Esophagus mucosa (tissue), 1 donor: ENCODE measurements at places on chromosomes 1 and 21.

- no peak for ATAC-seq
These were observed 243.2 kb downstream of the NCAM2 start for GRCh38 chr21:21241391-21241790.

DNA sequence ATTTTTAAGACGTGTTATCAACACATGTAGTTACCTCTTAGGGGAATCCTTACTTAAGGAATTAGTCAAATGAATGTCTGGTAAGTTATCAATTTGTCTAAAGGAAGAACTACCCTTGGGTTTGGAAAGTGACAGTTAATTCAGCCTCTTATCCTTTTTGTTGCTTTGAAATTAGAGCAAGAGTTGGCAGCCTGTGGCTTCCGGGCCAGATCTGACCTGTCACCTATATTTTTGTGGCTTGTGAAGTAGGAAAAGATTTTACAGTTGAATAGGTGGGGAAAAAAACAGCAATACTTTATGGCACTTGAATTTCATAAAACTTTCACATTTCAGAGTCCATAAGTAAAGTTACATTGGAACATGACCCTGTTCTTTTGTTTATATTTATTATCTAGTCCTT, 5.5 kb downstream of the MRPS6 start:
- ATAC-seq = no peak

GRCh38 chr1:242525360-242525722, 844 bp upstream of the PLD5 start:
- no peak for ATAC-seq

GRCh38 chr1:80882553-80882952, 918.2 kb upstream of the ADGRL2 start:
- no peak for ATAC-seq

GRCh38 chr1:35120458-35121133, 41.4 kb downstream of the ZMYM1 start:
- ATAC-seq = peak; percentile 25

DNA sequence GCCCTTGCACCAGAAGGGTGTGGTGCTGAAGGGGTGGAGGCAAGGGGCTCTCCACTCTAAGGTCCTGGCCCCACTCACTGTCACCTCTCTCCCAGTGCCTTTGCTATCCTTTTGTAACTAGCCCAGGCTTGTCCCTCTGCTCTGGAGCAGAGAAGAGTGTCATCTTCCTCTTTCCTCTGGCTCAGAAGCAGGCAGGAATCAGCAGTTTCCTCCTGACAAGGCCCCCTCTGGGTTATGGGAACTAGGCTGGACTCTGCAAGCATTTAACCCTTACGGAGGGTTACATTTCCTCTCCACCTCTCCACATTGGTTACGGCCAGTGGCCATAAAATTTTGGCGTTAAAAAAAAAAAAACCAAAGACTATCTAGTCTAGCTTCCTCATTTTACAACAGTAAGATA, 30.4 kb downstream of the PLXNA2 start:
- ATAC-seq = no peak

DNA sequence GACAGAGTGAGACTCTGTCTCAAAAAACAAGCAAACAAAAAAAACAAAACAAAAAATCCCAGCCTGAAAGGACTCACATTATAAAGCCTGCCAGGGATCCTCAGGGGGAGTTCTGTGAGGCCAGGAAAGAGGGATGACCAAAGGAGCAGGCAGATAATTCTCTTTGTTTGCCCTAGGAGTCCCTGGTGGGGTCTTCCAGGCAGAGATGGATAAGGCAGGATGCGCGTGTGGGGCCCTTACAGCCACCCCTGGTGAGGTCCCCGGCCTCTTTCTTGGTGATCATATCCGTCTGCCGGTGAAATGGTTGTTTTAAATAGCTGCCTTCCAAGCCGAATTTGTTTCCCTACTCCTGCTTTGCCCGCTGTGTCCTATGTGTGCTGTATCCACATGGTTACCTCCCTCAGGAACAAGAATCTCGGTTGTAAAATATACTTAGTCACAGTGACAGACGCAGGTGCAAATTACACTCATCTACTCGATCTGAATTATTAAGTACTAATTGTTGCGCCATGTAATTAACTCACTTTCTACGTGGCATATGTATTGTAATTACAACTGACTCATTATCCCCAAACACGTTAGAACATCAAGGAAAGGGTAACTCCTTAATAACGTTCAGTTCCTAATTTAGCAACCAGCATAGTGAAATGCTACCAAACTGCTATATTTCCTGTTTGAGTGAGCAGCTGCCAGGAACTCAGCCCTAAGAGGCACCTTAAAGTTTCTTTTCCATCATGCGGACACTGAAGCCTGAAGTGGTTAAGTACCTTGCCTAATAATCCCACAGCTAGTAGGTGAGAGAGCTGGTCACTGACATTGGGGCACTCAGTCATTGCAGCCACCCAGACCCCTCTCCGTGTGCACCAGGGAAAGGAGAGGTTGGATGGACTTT, 106.4 kb downstream of the ZSCAN20 start:
- peak; percentile 77 for ATAC-seq

DNA sequence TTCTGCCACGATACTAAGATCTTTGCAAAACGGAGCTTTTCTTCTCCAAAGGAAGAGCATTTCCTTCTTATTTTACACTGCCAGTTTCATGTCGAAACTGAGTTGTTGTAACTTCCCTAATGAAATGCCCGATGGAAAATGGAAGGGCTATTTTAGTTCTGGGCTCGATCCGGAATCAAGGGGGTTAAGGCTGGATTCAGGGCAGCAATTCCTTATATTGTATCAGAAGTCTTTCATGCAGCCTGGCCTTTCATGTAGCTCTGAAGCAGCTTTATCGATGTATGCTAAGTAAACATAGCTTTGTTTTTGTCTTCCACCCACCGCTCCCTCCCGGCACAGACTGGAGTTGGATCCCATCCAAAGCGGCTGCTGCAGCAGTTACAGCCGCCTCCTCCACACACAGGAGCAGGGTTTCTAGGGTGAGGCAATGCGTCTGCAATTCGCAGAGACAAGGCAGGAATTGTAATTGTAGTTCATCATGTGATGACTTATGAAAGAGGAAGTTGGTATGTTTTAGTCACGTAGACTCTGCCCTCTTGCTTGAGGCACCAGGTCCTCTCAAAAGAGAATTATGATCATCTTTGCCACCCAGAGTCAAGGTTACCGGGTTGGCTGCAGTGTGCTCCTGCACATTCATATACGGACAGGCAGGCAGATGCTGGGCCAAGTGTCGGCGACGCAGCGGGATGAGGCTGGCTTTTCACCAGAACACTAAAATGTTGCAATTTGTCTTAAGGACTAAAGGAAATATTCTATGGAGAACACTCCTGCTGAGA, 2.6 kb upstream of the IRF2BP2 start:
- ATAC-seq = peak; percentile 59

GRCh38 chr1:85573322-85573721, 7.2 kb upstream of the CCN1 start:
- no peak for ATAC-seq

GRCh38 chr1:6581561-6582305, 1.9 kb downstream of the ZBTB48 start:
- peak; percentile 27 for ATAC-seq

DNA sequence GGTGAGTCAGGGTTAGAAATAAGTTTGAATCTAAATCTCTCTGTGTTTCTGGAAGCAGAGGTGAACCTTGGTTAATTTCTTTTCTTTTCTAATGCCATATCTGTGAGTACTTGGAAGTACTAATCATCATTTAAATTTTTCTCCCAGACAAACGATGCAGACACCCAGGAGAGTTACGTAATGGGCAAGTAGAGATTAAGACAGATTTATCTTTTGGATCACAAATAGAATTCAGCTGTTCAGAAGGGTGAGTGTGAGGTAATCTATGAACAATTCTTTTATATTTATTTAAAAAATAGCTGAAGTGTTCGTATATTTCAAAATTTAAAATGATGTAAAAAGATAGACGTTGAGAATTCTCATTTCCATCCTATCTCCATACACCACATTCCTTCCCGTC, 11.2 kb downstream of the C4BPA start:
- no peak for ATAC-seq

DNA sequence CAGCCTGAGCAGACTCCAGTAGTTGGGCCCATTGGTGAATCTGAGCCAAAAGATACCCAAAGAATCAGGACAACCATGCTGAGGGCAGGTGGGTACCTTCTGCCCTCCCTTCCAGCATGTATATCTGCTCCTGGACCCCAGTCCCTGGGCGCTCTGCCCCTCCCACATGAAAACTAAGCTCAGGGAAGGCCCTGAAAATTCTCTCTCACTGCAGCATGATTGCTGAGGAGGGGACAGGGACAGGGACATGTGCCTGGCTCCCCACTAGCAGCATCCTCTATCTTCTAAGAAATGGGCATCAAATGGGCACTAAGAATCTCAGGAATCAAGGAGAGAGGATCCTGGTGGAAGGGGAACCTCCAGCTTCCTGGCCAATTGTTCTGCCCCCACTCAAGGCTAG, 446.0 kb downstream of the MATN1 start:
- ATAC-seq = no peak

GRCh38 chr21:33942426-33942825, 26.8 kb upstream of the ATP5PO start:
- no peak for ATAC-seq

DNA sequence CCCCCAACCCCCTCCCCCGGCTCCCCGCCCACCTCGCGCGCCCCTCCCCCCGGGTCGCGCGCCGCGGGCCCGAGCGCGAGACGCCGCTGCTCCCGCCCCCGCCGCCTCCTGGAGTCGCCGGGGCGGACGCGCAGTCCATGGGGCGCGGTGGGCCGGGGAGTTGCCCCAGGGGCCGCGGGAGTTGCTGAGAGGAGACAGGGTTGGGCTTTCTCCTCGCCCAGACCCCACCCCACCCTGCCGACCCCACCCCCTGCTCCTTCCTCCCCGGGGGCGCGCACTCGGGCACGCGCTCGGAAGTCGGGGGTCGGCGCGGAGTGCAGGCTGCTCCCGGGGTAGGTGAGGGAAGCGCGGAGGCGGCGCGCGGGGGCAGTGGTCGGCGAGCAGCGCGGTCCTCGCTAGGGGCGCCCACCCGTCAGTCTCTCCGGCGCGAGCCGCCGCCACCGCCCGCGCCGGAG, at the start of gene LAMC1:
LAMC1 (plus strand) TSS at position 275 of the 455 bp plus-strand sequence. CDS start 297 bp downstream, outside the sequence.
- ATAC-seq = peak; percentile 70

GRCh38 chr1:234769986-234770795, 160.2 kb upstream of the IRF2BP2 start:
- ATAC-seq = no peak
